ENCODE measurements at places on chromosomes 1 and 21.

- DNase-seq: no peak
Observed at GRCh38 chr1:49026230-49026811, 249.6 kb upstream of the BEND5 start.

DNA sequence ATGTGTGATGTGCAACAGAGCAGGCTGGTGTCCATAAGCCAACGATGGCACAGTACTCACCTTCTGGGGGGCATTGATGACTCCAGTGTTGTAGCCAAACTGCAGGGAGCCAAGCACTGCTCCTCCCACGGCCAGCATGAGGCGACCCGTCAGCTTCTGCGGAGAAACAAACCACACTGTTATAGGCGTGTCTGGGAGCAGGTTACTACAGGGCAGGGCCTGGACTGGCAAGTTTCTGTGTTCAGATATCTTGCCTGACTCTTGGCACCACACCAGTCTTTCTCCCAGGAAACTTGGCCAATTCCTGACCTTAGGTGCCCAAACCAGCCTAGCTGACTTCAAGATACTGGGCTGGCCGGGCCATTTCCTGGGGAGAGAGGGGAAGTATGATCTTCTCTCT lies 15.5 kb downstream of the SLC2A1 start:
- DNase-seq: peak; percentile 76

- no peak for DNase-seq
Observed at GRCh38 chr1:152623203-152623844, 421 bp upstream of the LCE3A start.

GRCh38 chr1:101474039-101474665 lies 237.3 kb downstream of the S1PR1 start:
- DNase-seq: no peak

DNA sequence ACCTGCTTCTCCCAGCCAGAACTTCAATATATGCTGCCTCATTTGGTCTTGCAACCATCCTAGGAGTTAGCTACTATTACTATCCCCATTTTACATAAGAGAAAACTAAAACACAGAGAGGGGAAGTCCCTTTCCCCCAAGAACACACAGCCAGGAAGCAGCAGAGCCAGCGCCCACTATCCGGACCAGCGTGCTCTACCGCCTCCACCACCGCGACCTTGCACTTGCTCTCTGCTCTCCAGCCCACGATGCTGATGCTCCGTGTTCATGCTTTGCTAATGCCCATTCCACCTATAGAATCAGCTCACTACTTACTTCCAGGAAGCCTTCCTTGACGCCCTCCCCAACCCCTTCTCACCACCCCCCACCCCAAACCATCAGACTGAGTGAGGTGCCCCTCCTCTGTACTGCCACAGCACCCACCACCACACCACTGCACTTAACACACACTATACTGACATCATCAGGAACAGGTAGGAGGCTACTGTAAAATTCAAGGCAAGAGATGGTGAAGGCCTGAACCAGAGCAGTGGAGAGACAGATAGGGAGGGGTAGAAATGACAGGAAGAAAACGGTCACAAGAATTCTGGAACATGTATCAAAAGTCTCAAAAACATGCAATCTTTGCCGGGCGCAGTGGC lies 9.4 kb downstream of the TMEM53 start:
- peak; percentile 40 for DNase-seq

GRCh38 chr1:97105531-97105930 lies 383.9 kb downstream of the PTBP2 start:
- no peak for DNase-seq

- DNase-seq: no peak
Observed at GRCh38 chr1:68959461-68960030, 462.7 kb upstream of the DEPDC1 start.

DNA sequence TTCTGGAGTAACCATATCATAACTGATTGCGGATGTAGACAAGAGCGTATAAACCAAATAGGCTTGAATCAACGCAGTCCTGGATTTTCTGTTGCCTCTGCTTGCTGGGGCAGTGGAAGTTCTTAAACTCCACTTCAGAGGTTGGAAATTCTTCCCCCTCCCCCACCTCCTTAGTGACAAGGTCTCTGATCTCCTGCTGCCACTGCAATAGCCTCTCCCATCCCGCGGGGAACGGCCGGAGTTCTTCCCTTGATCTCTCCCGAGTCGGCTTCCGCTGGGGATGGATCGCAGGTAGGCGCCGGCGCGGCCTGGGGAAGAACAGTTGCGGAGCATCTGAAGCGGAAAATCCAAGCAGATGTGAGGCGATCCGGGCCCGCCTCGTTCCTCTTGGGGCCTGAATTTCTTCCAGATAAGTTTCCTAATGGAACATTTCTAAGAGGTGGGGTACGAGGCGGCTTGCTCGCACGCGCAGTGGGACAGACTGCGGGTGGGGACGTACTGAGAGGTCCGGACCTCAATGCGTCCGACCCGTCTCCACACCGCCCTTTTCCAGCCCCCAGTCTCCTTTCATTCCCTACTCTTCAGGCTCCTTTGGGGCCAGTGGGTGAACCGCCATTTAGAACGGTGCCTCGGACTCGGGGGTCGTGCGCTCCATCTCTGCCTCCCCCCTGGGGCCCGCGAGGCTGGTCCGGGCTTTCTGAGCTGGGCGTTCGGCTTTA lies 3.1 kb upstream of the SIM2 start:
- no peak for DNase-seq

DNA sequence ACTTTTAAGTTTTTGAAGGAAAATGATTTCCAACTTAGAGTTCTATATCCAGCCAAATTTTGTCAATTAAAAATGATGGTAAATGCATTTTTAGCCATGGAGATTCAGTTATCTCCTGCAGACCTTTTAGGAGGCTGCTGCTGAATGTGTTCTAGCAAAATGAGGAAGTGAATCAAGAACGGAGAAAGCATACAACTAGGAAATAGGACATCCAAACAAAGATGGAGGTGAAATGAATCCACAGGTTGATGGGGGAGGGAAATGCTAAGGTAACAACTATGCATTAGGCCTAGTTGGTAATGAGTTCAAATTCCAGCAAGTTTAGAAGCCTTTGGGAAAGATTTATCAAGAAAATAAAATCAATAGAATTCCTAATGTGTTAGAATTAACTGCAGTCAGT lies 80.5 kb downstream of the FNBP1L start:
- DNase-seq: no peak

GRCh38 chr1:10692401-10693021 lies 103.9 kb downstream of the CASZ1 start:
- DNase-seq: peak; percentile 88

- DNase-seq: no peak
Observed at GRCh38 chr1:63326106-63326472, 3.7 kb downstream of the FOXD3 start.

GRCh38 chr1:212225416-212225815 lies 59.8 kb upstream of the PPP2R5A start:
- no peak for DNase-seq

GRCh38 chr21:29307718-29308455 lies 9.2 kb downstream of the BACH1 start:
- DNase-seq: no peak

GRCh38 chr1:99271249-99271648 lies 7.0 kb downstream of the PLPPR4 start:
- DNase-seq: no peak

DNA sequence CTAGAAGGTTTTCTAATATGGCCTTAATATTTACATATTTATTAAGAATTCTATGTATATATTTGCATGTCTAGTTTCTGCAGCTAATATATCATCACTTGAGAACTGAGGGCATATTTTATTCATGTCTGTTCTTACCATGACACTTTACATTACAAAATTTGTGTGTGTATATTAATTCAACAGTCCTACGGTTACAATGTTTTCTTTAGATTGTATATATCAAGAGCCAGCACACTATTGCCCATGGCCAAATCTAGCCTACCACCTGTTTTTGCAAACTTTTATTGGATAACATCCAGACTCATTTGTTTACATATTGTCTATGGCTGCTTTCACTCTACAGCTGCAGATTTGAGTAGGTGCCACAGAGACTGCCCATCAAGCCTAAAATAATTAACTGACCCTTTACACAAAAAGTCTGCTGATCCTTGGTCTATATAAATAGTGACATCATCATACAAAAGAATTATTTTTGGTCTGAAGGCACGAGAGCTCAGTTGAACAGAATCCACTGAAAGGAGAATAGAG lies 577.4 kb upstream of the PBX1 start:
- no peak for DNase-seq

DNA sequence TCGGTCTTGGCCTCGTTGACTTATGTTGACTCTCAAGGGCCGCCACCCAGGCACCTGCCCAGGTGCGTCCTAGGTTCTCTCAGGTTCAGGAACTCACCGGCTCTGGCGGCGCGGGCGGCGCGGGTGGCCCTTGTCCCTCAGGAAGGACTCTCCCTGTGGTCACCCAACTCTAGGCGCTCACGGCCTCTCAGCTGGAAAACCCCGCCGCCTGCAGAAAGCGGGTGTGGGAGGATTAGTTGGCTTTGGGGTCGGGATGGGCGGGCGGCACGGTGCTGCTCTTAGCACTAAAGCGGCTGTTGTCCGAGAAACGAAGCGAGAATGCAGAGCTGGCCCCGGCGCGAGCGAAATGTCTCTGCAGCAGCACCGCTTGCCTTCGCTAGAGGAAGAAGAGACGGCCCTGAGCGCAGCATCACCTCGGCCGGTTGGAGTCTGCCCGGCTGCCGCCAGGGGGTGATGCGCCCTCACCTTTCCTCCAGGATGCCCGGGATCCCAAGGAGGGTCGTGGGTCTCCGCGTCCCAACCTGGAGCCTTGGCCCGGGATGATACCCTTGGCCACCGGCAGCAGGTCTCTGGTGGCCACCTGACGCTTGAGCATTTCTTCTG lies 8.1 kb upstream of the TADA1 start:
- peak; percentile 61 for DNase-seq

DNA sequence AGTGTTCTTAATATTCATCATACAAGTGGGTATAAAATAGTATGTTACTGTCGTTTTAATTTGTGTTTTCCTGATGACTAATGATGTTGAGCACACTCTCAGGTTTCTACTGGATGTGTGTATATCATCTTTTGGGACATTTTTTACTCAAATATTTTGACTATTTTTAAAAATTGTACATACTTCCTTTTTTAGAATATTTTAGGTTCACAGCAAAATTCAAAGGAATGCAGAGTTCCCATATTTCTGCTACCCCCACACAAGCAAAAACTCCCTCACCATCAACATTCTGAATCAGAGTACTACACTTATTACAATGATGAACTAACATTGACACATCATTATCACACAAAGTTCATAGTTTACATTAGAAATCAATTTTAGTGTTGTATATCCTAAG lies 114.5 kb downstream of the DPYD start:
- DNase-seq: no peak

GRCh38 chr1:203142124-203142523 lies 14.6 kb downstream of the ADORA1 start:
- DNase-seq: no peak

- DNase-seq: peak; percentile 42
Observed at GRCh38 chr1:230073371-230074035, 6.5 kb downstream of the GALNT2 start.

DNA sequence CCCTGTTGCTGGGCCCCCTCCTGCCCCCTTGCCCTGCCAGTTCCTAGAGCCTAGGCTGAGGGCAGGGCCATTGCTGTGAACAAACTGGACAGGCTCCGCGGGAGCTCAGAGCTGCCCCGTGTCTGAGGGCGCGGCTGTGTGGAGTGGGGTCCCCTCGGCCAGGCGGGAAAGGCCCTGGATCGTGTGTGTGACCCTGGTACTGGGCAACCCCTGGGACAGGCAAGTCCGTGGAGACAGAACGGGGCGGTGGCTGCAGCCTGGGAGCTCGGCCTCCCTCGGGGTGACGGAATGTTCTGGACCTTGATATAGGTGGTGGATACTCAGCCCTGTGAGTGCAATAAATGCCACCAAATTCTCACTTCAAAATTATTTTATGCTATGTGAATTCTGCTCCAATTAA lies 27.7 kb upstream of the C1orf159 start:
- DNase-seq: peak; percentile 83

GRCh38 chr21:33031152-33031911 lies 5.6 kb downstream of the OLIG2 start:
- no peak for DNase-seq

GRCh38 chr21:25509862-25510261 lies 97.4 kb downstream of the MRPL39 start:
- DNase-seq: no peak

DNA sequence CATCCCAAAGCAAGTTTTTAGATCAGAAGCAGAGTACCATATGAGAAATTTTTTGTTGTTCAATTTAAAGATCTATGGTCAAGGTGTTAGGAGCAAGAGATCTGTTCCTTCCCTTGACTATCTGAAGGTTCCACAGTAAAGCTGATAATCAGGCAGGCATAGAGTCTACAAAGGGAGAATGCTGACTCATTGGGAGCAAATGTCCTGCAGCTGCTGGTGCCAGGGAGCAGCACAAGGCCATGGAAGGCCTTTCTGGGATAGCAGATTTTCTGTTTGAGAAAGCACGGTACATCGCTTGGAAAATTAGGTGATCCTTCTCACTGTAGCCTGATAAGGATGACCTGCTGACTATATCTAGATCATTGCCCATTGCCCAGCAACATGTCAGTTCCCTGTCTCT lies 210.1 kb upstream of the C1orf87 start:
- DNase-seq: no peak

- no peak for DNase-seq
Observed at GRCh38 chr1:185956881-185957280, 222.7 kb downstream of the HMCN1 start.

GRCh38 chr1:28877132-28877781 lies 37.1 kb upstream of the EPB41 start:
- peak; percentile 89 for DNase-seq

- no peak for DNase-seq
Observed at GRCh38 chr1:203722909-203723308, 42.1 kb upstream of the LAX1 start.

- no peak for DNase-seq
Observed at GRCh38 chr1:41377397-41377796, 16.2 kb downstream of the FOXO6 start.

DNA sequence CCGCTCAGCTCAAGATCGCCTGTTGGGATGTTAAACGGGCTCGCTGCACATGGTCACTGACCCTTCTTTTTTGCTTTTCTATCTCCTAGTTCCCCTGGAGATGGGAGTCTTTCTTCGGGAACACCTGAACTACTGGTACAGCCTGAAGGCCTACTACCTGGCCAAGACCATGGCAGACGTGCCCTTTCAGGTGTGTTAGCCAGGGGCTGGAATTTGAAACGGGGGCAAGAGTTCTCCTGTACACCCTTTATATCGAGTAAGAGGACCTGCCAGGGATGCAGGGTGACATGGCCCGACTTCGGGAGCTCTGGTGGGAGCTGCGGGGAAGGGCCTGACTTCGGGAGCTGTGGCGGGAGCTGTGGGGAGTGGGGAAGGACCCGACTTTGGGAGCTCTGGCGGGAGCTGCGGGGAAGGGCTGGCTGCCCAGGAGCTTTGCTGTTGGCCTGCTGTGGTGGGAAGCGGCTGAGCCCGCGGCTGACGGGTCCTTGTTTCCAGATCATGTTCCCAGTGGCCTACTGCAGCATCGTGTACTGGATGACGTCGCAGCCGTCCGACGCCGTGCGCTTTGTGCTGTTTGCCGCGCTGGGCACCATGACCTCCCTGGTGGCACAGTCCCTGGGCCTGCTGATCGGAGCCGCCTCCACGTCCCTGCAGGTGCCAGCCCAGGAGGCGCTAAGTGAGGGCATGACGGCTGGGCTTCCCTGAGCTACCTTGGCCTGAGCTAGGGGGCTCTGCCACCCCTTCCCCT lies 24.0 kb downstream of the TFF3 start:
- no peak for DNase-seq

Data from Peyer's patch (tissue), 4 donors.